ENCODE measurements at places on chromosomes 12 and 14.

DNA sequence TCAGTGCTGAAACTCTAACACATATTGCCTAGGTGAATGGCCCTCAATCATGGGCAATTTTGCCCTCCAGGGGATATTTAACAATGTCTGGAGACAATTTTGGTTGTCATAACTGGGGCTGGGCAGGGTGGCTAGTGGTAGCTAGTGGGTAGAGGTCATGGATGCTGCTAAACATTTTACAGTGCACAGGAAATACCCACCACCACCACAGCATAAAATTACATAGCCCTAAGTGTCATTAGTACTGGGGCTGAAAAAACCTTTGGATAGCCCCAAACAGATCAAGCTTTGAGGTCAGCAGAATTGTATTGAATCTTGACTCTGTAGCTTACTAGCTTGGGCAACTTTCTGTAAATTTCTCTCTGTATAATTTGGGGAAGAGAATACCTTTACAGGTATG lies 758.0 kb downstream of the BCL11B start:
- DNase-seq = no peak

- peak; percentile 22 for DNase-seq
Measured at GRCh38 chr12:103846415-103846814, 5.4 kb upstream of the NT5DC3 start.

DNA sequence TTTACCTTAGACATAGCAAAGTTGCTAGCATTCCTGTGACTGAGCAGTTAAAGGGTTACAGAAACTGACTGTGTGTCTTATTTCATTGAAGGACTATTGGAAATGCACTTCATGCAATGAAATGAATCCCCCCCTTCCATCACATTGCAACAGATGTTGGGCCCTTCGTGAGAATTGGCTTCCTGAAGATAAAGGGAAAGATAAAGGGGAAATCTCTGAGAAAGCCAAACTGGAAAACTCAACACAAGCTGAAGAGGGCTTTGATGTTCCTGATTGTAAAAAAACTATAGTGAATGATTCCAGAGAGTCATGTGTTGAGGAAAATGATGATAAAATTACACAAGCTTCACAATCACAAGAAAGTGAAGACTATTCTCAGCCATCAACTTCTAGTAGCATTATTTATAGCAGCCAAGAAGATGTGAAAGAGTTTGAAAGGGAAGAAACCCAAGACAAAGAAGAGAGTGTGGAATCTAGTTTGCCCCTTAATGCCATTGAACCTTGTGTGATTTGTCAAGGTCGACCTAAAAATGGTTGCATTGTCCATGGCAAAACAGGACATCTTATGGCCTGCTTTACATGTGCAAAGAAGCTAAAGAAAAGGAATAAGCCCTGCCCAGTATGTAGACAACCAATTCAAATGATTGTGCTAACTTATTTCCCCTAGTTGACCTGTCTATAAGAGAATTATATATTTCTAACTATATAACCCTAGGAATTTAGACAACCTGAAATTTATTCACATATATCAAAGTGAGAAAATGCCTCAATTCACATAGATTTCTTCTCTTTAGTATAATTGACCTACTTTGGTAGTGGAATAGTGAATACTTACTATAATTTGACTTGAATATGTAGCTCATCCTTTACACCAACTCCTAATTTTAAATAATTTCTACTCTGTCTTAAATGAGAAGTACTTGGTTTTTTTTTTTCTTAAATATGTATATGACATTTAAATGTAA lies 31.5 kb downstream of the MDM2 start:
- DNase-seq = no peak

- no peak for DNase-seq
Measured at GRCh38 chr12:77842430-77842829, 11.7 kb downstream of the NAV3 start.

DNA sequence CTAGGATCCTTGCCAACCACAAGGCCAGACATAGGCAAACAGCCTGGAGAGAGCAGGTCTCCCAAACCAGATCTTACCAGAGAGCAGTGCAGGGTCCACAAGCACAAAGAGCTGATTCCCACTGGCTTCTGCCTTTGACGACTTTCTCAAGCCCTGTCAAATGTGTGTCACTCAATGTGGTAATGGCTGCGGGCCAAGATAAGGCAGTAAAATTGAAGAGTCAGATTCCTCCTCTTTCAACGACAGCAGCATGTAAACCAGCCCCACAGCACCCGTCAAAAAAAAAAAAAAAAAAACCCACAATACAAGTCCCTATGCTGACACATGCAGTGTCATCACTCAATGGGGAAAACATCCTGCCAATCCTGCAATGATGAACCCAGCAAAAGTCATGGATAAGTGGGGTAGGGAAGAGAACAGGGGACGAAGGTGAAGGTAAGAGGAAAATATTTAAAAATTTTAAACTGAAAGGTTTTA lies at the start of gene STON2:
STON2 (minus strand) TSS at position 123 of the 477 bp plus-strand sequence. CDS start 1,942 bp downstream, outside the sequence.
- DNase-seq = peak; percentile 85

DNA sequence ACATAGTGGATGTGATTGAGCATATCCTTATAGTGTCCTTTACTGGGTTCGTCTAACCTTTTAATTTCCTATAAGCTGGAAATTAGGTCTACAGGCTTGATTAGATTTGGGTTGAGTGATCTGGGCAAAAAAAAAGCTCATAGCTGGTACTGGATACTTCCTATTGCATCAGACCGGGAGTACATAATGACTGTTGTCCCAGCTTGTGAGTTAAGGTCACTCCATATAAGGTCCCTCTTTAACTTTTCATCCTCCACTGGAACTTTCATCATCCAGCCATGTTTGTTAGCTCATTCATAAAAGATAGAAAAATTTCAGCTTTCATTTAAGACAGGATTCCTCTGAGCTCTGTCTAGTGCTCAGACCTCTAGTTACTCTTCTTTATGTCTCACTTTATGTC lies 80.8 kb downstream of the C14orf132 start:
- no peak for DNase-seq

DNA sequence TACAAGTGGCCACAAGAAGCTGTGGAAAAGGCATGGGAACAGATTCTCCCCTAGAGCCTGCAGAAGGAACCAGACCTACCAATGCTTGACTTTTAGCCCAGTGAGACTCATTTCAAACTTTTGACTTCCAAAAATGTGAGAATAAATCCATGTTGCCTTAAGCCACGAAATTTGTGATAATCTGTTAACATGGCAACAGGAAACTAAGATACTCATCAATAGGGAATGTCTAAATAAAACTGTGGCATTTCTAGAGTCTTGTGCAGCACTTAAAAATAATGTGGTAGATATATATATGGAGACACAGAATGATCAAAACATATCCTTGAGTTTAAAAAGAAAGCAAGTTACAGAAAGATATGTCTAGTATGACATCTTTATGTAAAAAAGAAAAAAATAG lies 12.0 kb downstream of the HECTD4 start:
- no peak for DNase-seq

DNA sequence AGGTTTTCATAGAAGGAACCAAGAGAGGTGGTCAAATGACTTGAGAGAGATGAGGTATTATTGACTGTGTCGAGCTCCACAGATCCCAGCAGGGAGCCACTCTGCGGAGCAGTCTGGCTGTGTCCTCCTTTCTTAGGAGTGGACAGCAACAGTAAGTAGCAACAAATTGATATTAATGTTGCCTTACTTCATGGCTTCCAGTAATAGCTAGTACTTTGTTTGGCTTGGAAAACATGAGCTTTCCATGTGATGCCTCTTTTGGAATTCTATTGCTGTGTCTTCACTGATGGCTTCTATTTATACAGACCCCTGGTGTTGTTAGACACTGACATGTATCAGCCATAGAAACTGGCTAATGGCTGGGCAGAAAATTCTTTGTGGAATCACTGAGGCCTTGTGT lies 531.2 kb upstream of the CCDC196 start:
- DNase-seq = no peak

GRCh38 chr12:26378711-26379110 lies 183.3 kb downstream of the SSPN start:
- DNase-seq = no peak

GRCh38 chr12:96510306-96510764 lies 21.0 kb downstream of the CFAP54 start:
- no peak for DNase-seq

GRCh38 chr12:44431647-44432343 lies 444.3 kb downstream of the NELL2 start:
- DNase-seq = no peak

GRCh38 chr12:44628180-44628579 lies 247.9 kb downstream of the NELL2 start:
- no peak for DNase-seq

DNA sequence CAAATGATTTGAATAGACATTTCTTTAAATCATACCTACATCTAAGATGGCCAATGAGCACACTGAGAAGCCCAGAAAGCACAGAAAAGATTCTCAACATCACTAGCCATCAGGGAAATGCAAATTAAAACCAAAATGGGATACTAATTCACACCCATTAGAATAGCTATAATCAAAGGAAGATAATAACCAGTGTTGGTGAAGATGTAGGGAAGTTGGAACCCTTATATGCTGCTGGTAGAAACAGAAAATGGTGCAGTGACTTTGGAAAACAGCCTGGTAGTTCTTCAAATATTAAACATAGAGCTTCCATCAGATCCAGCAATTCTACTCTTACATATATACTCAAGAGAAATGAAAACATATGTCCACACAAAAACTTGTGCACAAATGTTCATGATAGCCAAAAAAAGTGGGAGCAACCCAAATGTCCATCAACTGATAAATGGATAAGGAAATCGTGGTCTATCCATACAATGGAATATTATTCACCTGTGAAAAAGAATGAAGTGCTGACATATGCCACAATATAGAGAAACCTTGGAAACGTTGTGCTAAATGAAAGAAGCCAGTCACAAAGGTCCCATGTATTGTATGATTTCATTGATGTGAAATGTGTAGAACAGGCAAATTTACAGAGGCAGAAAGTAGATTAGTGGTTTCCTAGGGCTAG lies 24.4 kb downstream of the SYNE3 start:
- no peak for DNase-seq

DNA sequence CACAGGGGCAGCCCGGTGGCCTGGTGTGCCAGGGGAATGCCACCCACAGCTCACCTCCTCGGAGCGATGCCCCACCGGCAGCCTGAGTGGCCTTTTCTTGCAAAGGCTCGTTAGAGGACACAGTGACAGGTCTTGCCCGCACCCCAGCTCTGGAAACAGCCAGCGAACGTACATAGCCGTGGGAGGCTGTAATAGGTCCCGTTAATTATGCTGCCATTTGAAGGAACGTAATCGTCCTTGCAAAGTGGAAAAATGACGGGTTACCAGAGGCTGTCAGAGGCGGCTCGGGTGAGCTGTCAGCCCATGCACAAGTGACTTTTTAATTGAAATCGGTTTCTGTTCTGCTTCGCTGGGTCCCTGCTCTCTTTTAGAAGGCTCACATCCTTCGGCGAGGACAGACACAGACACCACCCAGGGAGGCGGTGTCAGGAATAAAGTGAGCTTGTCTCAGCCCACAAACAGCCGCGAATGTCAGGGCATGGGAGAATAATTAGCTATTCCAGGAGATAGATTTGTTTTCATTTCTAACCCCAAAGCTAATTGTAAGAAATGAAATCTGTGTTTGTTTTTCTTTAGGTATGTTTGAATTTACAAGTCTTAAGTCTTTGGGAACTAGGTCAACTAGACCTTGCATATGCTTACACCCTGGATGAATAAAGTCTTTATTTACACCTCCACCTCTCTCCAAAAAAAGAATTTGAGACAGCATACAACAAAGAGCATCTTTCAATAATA lies 77.2 kb upstream of the RFLNA start:
- peak; percentile 23 for DNase-seq

GRCh38 chr12:2793561-2793960 lies 1.2 kb upstream of the FKBP4 start:
- DNase-seq = no peak

GRCh38 chr14:101828046-101828445 lies 66.5 kb downstream of the PPP2R5C start:
- no peak for DNase-seq

DNA sequence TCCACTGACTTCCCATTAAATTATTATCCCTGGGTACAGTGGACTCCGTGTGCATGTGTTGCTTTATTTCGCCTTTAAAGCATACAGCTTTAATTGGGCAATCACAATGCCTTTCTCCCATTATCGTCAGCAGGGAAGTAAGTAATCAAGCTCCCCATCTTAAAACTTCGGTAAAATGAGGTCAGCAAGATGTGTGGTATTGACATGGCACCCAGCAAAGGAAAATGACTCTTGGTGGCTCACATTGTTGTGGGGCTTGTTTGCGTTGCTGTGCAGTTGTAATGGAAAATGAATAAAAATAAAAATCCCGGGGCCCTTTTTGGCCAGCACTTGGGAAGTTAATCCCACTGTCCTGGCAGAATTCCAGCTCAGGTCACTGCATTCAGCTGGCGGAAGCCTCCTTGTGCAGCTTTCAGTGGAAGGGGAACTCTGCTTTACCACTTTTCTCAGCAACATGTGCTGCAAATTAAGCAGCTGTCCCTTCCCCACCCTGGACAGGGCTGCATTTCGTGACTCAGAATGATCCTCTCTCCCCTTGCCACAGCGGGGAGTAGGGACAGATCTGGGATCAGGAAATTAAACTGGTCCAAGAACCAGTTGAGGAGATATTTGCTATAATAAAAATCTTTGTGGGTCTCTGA lies 13.9 kb upstream of the ATP2A2 start:
- DNase-seq = peak; percentile 43

GRCh38 chr14:90560558-90560957 lies 163.7 kb downstream of the CALM1 start:
- no peak for DNase-seq

DNA sequence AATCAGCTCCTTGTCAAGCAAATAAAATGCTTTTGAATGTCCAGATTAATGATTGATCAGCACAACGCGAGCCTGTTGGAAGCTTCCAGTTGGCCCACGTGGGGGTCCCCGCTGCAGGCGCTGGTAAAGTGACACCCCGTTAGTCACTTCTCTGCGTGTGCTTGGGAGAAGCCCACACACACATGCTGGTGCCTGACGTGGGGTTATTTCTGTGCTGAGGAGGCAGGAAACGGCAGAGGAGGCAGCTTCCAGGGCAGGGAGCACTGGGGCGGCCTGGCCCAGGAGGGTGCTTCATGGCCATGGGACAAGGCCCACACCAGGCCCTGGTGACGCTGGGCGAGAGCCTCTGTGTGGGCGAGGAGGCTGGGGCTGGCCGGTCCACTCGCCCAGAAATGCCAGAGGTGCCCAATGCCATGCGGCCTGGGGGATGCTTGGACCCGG lies 101.5 kb downstream of the KIF26A start:
- DNase-seq = no peak

GRCh38 chr12:16560273-16560672 lies 45.7 kb downstream of the LMO3 start:
- DNase-seq = no peak

DNA sequence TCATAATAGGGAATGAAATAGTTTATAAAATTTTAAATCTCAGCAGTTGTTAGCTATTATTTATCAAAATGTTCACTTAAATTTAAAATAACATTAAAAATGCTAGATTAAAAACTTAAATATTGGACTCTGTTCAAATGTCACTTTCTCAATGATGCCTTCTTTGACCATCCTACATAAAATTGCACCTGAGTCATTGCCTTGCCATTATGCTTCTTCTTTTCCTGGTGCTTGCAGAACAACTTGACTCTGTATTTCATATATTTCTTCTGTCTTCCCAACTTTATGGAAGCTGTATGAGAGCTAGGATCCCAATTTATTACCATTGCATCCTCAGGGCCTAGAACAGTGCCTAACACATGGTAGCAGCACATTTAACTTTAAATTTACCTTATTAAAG lies 37.3 kb upstream of the CPM start:
- no peak for DNase-seq
